Activated T-cell treated with anti-CD3 and anti-CD28 coated beads for 1 hour (primary cell): ENCODE measurements at places on chromosomes 6 and 20.

- DNase-seq, result no peak
Observed at GRCh38 chr6:100269189-100269588, 195.5 kb downstream of the SIM1 start.

GRCh38 chr6:75874224-75874623 is 125.2 kb downstream of the MYO6 start:
- no peak for DNase-seq

DNA sequence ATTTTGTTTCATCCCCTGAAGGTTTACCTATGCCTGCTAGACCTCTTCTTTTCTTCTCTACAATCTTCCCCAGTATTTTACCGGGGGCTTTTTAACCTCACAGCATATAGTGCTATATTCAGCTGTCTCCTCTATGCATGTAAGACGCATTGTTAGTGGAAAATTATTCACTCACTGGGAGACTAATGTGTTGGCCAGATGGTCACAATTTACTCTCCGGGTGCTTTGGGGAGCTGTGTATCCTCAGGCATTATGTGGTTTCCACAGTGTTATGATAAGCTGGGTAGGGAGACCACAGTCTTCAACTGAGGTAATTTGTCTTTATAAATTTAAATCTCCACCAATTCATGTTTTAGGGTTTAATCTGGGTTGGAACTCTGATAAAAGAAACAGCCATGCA is 553.8 kb upstream of the PTCHD4 start:
- no peak for DNase-seq

DNA sequence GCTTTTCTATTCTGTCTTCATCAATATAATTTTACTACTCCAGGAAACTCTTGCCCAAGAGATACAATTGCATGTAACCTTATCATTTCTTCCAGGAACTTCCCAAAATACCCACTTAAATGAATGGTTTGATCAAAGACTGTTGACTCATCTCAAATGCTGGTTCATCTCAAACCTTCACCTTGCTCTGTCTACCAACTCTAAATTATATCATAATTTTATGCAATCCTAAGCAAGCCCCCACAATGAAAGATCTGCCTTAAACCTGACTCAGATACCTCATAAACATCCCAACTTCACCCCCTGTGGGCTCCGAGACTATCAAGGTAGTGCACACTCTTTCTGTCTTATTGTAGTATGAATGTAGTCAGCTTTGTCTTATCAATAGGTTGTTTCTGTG is 65.5 kb upstream of the GCM1 start:
- DNase-seq, result no peak

- no peak for DNase-seq
Observed at GRCh38 chr6:12947151-12947871, 230.7 kb downstream of the PHACTR1 start.

DNA sequence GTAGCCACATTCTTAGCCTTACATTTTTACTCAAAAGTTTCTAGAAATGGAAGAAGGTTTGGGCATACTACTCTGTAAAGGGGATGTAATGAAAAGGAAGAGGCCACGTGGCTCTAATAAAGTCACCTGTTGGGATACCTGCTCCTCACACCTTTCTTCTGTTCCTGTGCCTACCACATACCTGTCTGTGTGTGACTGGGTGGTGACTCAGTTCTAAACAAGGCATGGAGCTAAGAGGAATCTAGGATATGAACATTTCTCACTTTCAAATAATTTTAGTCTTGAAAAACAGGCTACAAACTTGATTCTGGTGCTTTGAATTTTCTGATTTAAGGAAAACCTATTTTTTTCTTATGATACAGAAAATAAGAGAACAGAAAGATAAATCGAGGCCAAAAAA is 363.6 kb downstream of the RFPL4B start:
- no peak for DNase-seq

GRCh38 chr6:105795913-105796517 is 290.1 kb upstream of the PRDM1 start:
- DNase-seq, result no peak

- no peak for DNase-seq
Observed at GRCh38 chr20:50654904-50655303, 36.4 kb downstream of the RIPOR3 start.

DNA sequence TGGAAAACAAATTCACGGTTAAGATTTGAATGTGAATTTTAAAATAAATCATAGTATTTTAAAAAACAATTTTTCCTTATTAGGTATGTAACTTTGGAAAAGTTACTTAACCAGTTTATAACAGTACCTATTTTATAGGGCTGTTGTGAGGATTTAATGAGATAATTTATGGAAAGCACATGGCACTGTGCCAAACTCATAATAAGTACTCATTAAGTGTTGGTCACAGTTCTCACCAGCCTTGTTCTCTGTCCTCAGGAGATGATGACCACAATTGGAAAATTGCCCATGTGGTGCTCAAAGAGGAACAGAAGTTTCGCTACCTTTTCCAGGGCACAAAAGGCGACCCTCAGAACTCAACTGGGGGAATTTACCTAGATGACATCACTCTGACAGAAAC is 39.6 kb downstream of the MEP1A start:
- no peak for DNase-seq

GRCh38 chr6:161168281-161168891 is 105.5 kb downstream of the AGPAT4 start:
- no peak for DNase-seq

GRCh38 chr20:25470045-25470444 is 62.6 kb downstream of the GINS1 start:
- DNase-seq, result peak; percentile 19

DNA sequence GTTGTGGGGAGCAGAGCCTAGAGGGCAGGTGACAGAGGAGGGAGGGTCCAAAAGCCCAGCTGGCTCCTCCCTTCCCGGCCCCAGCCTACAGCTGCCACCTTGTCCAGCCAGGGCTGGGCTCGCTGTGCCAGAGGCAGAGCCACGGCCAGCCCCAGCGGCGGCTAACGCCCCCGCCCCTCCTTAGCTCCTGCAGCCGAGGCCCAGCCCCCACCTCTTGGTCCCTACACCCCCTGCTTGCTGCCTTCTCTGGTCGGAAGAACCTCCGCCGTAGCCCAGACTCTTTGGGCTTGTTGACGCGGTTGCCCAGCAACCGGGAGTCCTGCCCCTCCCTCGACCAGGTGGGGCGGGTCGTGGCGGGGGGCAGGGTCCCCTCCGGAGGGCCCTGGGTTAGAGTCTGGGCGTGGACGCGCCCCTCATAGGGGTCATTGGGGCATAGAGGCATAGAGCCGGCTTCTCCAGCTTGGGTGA is 521 bp upstream of the LKAAEAR1 start:
- no peak for DNase-seq

GRCh38 chr6:13362412-13362811 is 34.1 kb upstream of the TBC1D7 start:
- DNase-seq, result no peak

GRCh38 chr6:26250698-26251044 is 114.3 kb upstream of the BTN3A2 start:
- peak; percentile 32 for DNase-seq

GRCh38 chr6:145139140-145139850 is 596.0 kb downstream of the EPM2A start:
- no peak for DNase-seq

GRCh38 chr6:166910601-166911000 is 45.7 kb downstream of the RNASET2 start:
- DNase-seq, result no peak

- no peak for DNase-seq
Observed at GRCh38 chr6:117681162-117681741, 6.0 kb downstream of the NUS1 start.

GRCh38 chr6:33828764-33829731 is 25.2 kb upstream of the MLN start:
- no peak for DNase-seq

DNA sequence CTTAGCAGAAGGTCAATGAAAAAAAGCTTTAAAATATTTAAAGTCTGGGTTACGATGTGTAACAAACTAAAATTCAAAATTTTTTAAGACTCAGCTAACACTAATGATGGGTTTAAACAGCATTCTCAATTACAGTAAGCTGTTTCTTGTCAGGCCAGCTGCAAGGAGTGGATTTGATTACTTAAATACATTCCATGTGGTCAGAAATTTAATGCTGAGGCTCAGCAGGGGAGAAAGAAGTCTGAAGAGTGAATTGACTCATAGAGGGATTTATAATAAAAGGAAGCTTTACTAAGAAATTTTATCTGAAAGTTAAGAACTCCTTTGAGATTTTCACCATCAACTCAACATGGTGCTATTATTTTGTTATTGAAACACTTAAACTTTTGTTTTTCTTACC is 398.6 kb downstream of the KHDRBS2 start:
- DNase-seq, result no peak

- DNase-seq, result no peak
Observed at GRCh38 chr6:45466686-45467085, 89.0 kb upstream of the SUPT3H start.

GRCh38 chr6:13914351-13914750 is 10.4 kb upstream of the RNF182 start:
- DNase-seq, result no peak

DNA sequence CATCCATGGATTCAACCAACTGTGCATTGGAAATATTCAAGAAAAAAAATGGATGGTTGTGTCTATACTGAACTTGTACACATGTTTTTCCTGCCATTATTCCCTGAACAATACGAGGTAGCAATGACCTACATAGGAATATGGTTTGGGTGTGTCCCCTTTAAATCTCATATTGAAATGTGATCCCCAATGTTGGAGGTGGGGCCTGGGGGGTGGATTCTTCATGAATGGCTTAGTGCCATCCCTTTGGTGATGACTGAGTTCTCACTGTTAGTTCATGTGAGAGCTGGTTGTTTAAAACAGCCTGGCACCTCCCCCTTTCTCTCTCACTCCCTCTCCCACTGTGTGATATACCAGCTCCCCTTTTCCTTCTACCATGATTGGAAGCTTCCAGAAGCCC is 139.8 kb upstream of the BACH2 start:
- DNase-seq, result no peak
